ENCODE measurements at places on chromosomes 6 and 20. TPM values are rescaled to one million over a fixed set of nuclear protein-coding genes. Genes with fewer than 3 reads are reported as not detected.

Gene BPIFB1
- total RNA-seq = not detected

Gene GJA10
- total RNA-seq = not detected

GRCh38 chr6:83509441-83509840 lies 2.9 kb upstream of the PRSS35 start:
- H3K27ac ChIP-seq = no peak overlapping the region
- no peak for DNase-seq
- H3K36me3 ChIP-seq = no peaks in the 10 kb centered on the region
- H3K27me3 ChIP-seq = no peaks in the 10 kb centered on the region
- no peak overlapping the region for H3K4me3 ChIP-seq
- peaks cover 11% of the 10 kb centered on the region for H3K4me1 ChIP-seq

- no peak for DNase-seq
- H3K36me3 ChIP-seq = no peaks in the 10 kb centered on the region
- no peak overlapping the region for H3K4me3 ChIP-seq
- H3K27me3 ChIP-seq = no peaks in the 10 kb centered on the region
These were observed 246.1 kb downstream of the BMP7 start for GRCh38 chr20:57020364-57020763.

Gene GRIK2
- 0.97 TPM for total RNA-seq
